ENCODE measurements at places on chromosomes 13 and 19.
A peak's percentile ranks its signal among the peaks of the same experiment; 100 is the strongest.

- DNase-seq = no peak
Observed at GRCh38 chr19:57771417-57771816, 1.9 kb downstream of the ZNF586 start.

DNA sequence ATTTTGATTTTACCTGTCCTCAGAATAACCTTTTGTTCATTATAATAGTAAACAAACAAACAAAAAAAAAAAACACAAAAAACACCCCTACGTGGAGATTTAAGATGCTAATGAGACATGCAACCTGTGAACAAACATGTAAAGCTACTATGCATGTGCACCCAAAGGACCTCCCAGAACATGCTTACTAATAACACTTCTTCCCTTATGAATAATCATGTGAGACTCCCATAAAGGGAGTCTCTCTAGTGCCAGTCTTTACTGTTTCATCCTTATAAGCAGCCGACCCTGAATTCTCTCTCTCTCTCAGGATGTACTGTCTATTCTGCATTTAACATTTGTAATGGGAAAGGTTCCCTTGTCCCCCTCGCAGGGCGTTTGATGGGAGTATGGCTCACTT lies 1051.1 kb downstream of the PCDH17 start:
- no peak for DNase-seq

DNA sequence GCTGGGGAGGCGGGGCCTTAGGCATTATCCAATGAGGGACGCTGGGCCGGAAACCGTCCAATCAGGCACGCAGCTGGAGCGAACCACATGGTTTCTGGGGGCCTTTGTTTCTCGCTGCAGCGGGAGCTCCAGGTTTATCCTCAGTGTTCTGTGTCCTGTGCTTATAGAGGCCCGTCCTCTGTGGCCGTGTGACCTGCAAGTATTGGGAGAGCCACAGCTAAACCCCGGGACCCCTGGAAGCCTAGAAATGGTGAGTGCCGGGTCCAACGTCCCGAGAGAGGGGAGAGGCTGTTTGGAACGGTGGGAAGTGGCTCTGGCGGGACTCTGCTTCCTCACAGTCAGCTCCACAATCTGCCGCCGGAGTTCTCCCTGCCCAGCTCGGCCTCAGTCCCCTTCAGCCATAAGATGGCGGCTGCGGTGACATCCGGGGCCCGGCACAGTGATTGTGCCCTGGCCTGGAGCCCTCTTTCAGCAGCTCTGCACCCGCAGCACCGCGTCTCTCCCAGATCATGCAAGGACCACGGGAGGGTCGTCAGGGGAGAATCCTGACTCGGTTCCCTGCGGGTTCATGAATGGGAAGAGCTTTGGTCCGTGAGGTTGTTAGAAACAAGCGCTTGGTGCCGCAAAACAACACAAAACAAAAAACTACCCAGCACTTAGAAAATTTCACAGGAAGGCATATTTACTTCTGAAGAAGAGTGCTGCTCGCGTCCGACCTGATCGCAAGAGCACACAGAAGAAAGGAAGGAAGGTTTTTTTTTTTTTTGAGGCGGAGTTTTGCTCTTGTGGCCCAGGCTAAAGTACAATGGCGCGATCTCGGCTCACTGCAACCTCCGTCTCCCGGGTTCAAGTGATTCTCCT lies at the start of gene ZNF253:
ZNF253 (plus strand) TSS at position 133 of the 861 bp plus-strand sequence; CDS start at position 248, 115 bp downstream.
- peak; percentile 94 for DNase-seq

GRCh38 chr13:28429685-28430290 lies 65.1 kb downstream of the FLT1 start:
- DNase-seq = no peak

GRCh38 chr13:76804801-76805200 lies 81.4 kb downstream of the KCTD12 start:
- no peak for DNase-seq

DNA sequence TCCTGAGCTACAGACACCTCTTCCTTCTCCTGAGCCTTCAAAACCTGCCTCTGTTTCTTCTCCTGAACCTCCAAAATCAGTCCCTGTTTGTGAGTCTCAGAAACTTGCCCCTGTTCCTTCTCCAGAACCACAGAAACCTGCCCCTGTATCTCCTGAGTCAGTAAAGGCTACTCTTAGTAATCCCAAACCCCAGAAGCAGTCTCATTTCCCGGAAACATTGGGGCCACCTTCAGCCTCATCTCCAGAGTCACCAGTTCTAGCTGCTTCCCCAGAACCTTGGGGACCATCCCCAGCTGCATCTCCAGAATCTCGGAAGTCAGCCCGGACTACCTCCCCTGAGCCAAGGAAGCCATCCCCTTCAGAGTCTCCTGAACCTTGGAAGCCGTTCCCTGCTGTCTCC lies 10.0 kb downstream of the CHAMP1 start:
- DNase-seq = no peak

Data from activated CD8-positive, alpha-beta memory T cell treated with anti-CD3 and anti-CD28 coated beads, Interleukin-2, amount 50 U/mL, for 4 hours (primary cell).